ENCODE measurements at places on chromosomes 6 and 20.

DNA sequence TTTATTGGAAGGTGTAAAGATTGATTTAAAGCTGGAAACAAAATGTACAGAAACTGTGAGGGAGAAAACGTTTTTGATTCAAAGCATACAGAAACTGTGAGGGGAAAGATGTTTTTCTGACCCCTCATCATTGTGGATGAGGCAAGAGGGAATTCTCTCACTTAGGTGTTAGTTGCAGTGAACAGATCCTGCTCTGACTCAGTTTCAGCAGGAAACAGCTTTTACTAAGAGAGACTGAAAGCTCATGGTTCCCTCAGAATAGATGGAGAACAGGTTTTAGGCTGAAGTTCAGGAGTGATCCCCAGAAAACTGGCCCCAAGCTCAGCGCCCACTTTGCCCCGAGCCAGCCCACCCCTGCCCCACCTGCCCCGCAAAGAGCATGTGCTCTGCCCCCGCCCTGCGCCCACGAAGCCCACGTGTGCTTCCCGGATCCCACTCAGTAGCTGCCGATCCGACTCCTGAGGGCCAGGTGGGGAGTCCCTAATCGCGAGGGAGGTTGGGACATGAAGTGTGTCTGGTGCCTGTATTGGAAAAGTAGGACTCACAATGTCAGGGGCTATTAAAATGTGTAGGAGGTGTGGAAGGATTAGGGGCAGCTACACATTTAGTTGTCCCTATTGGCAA is 41.2 kb downstream of the DUSP22 start:
- DNase-seq, result no peak

GRCh38 chr6:84411060-84411629 is 183.7 kb upstream of the CEP162 start:
- no peak for DNase-seq

DNA sequence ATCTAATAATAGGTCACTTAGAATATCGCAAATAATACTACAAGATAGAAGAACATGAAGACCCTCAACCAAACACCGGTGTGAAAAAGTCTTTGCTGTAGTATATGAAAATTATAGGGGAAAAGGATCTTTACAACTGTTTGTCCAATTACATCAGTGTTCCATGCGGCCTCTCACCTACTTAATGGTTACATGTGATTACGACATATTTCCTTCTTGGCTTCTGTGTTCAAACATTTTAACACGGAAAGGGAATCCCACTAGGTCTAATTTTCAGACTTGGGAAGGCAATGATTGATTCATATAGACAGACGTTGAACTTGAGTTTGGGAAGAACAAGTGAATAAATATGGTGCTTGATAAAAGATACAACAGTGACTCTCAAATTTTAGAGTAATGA is 273.4 kb downstream of the KIF16B start:
- no peak for DNase-seq

- DNase-seq, result no peak
Observed at GRCh38 chr6:38320843-38321242, 318.9 kb downstream of the BTBD9 start.

DNA sequence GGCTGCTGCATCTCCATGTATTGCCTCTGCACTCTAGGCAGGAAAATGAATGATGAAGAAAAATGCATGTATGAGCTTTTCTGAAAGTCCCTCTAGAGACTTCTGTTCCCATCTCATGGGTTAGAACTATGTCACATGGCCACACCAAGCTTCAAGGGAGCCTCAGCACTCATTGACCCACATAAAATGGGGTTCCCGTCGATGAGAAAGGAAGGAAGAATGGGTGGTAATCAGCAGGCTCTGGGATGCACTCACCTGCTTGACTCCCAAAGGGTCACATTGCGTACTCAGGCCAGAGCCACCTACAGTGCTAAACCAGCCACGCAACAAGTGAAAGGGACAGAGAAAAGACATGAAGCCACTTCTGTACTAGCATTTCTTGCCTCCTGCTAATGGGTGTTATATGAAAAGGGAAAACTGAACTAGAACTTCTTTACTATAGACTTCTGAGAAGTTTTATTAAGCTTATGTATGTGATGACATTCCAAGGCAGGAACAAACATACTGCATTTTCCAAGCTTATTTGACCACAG is 95.8 kb upstream of the GCM1 start:
- no peak for DNase-seq

- no peak for DNase-seq
Observed at GRCh38 chr6:6890400-6890858, 217.3 kb upstream of the RREB1 start.

- DNase-seq, result no peak
Observed at GRCh38 chr6:21969192-21969591, 327.6 kb downstream of the PRL start.

All from activated CD4-positive, alpha-beta T cell treated with anti-CD3 and anti-CD28 coated beads for 1 hour (primary cell).